RCC 7860 (cell line): ENCODE measurements at places on chromosomes 7 and 10.

DNA sequence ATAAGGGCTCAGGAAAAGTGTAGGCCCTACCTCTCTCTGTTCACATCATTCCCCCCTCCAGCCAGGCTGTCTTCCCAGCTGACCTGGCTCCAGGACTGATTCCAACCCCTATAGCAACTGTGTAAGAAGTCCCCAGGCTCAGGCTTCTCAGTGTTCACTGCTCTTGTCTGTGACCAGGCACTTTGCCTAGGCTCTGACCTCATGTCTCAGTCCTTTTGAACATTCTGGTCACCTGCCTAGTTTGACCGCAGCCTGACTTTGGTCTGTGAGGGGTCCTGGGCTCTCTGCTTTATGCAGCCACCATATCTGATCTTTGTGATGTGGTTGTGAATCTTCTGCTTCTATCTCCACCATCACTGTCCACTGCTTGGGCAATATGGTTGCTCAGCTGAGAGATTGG lies 24.5 kb downstream of the HIF1AN start:
- DNase-seq: no peak

GRCh38 chr7:128914566-128915151 lies 4.2 kb upstream of the KCP start:
- no peak for DNase-seq

DNA sequence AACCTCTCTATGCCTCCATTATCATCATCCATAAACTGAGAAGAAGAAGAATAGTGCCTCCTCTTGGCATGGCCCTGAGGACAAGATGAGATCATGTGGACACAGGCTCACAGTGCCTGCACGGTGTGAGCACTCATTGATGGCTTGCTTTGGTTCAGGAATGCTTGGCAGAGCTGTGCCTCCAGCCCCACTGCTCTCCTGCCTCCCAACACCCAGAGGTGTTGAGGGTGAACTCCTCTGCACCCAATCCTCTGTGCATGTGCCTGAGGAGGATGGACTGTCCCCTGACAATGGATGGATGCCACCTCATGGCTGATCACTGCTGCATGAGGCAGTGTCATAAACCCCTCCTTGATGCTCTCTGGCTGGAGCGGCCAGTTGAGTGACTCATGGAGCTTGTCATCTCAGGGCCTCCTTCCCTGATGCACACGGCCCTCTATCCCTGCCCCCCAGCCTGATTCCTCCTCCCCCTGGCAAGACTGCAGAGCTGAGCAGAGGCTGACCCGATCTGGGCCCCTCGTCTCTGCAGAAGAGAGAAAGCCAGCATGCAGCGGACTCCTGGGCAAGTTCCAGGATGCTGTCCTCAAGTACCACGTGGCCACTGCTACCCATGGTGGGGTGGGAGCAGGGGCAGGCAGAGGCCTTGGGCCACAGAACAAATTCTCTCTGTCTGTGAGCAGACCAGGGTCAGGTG lies 136.3 kb downstream of the KCNMA1 start:
- DNase-seq: peak; percentile 97

GRCh38 chr7:112080978-112081377 lies 125.2 kb downstream of the DOCK4 start:
- DNase-seq: peak; percentile 94

- no peak for DNase-seq
Measured at GRCh38 chr7:129615018-129615417, 3.5 kb downstream of the NRF1 start.

GRCh38 chr10:94211169-94211510 lies 151.6 kb downstream of the NOC3L start:
- DNase-seq: no peak
